ENCODE measurements at places on chromosomes 2 and 18.

- H3K36me3 ChIP-seq: no peaks in the 10 kb centered on the region
- H3K27ac ChIP-seq: no peak overlapping the region
- H3K4me1 ChIP-seq: peaks cover 37% of the 10 kb centered on the region
- no peaks in the 10 kb centered on the region for H3K27me3 ChIP-seq
- H3K4me3 ChIP-seq: no peak overlapping the region
These were observed 17.0 kb upstream of the MTCL1 start for GRCh38 chr18:8688216-8688800.

DNA sequence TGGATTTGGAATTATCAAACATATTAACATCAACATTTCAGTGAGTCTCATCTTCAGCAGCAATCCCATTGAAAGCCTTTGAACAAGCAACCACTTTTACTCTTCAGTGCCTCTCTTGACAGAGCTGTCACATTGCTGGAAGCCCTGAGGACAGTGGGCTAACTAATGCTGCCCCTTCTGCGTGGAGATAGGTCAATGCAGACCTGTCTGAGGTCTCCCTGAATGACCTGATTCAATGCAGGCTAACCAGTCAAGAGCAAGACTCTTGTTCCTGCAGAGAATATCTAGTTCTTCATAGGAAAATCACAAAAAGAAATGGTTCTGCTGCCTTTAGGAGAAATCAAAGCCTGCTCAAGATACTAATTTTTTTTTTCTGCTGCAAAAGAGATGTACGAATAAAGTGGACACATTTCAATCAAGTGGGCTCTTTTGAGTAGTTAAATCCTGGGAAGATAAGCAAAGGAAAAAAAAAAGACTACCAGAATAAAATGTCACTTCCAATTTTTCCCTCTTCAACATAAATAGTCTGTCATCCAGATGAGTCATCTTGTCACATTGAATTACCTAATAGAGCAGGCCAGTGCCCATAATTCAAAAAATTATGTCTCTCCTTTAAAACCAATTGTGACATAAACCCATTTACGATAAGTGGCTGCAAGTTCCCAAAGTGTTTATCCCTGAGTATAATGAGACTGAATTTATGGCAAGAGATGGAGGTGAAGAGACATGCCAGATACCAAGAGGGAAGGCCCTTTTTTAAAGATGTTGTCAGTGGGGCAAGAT, 1269.0 kb upstream of the DDX18 start:
- H3K27ac ChIP-seq: no peak overlapping the region
- H3K36me3 ChIP-seq: peaks cover 3% of the 10 kb centered on the region
- no peaks in the 10 kb centered on the region for H3K4me1 ChIP-seq
- H3K27me3 ChIP-seq: no peaks in the 10 kb centered on the region
- DNase-seq: no peak

GRCh38 chr2:108884619-108885018, 98.0 kb downstream of the CCDC138 start:
- no peak for DNase-seq
- no peak overlapping the region for H3K4me3 ChIP-seq
- no peaks in the 10 kb centered on the region for H3K27me3 ChIP-seq

- no peak overlapping the region for H3K27ac ChIP-seq
- H3K36me3 ChIP-seq: no peaks in the 10 kb centered on the region
- H3K27me3 ChIP-seq: peaks cover 99% of the 10 kb centered on the region
- peak overlapping the region; percentile 91 for H3K4me3 ChIP-seq
- no peak for DNase-seq
These were observed 5.3 kb downstream of the ONECUT2 start for GRCh38 chr18:57440331-57441070.

GRCh38 chr2:64817453-64817852, 163.7 kb upstream of the SERTAD2 start:
- H3K36me3 ChIP-seq: no peaks in the 10 kb centered on the region
- no peak overlapping the region for H3K27ac ChIP-seq
- no peaks in the 10 kb centered on the region for H3K27me3 ChIP-seq
- no peak overlapping the region for H3K4me3 ChIP-seq
- DNase-seq: no peak
- peaks cover 12% of the 10 kb centered on the region for H3K4me1 ChIP-seq

GRCh38 chr2:147550995-147551731, 293.7 kb upstream of the ACVR2A start:
- no peak overlapping the region for H3K27ac ChIP-seq
- H3K4me3 ChIP-seq: no peak overlapping the region
- peaks cover 26% of the 10 kb centered on the region for H3K4me1 ChIP-seq
- DNase-seq: no peak

DNA sequence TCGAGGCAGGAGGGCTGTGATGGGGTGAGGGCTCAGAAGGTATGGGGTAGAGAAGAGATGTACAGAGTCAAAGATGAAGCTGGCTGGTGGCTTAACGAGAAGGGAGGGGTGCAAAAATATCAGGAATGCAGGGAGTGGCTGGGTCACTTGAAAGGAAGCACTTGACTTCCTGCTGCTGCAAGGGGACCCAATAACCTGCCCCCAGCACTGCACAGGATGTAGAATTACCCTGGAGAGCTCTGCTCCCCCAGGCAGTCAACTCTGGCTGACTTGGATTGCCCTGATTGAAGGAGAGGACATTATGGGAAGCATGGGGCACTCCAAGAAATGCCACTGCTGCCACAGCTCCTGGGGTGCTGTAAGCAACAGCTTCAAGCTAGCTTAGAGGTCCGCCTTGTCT, 41.8 kb downstream of the CFAP221 start:
- no peak overlapping the region for H3K27ac ChIP-seq
- DNase-seq: no peak
- H3K27me3 ChIP-seq: no peaks in the 10 kb centered on the region
- H3K4me1 ChIP-seq: no peaks in the 10 kb centered on the region
- H3K4me3 ChIP-seq: no peak overlapping the region

GRCh38 chr18:46950064-46950656, 32.8 kb downstream of the KATNAL2 start:
- no peak overlapping the region for H3K4me3 ChIP-seq
- no peak for DNase-seq
- no peak overlapping the region for H3K27ac ChIP-seq
- no peaks in the 10 kb centered on the region for H3K36me3 ChIP-seq
- peaks cover 4% of the 10 kb centered on the region for H3K4me1 ChIP-seq
